NCI-H774 (cell line): ENCODE measurements at places on chromosomes 2 and 18.

DNA sequence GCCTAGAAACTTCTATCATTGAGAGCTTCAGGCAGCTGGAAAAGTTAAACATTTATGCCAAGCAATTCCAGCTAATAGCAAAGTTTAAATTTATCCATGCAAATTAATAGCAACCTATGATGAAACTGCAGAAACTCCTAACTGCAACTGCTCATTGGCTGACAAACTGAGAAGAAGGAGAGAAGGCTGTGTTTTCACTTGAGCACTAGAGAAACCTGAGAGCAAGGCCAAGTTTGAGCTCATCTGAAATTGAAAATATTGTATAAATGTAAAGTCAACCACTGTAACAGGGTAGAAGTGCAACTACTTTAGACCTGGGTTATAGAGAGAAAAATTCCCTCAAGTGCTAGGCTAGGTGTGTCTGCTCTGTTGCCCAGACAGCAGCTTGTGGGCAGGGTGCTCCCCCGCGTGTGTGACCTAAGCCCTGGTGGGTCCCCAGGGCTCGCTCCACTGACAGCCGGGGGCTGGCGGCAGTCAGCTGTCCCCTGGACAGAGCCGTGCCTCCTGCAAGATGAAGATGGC, 50.2 kb downstream of the CABYR start:
- DNase-seq, result no peak

DNA sequence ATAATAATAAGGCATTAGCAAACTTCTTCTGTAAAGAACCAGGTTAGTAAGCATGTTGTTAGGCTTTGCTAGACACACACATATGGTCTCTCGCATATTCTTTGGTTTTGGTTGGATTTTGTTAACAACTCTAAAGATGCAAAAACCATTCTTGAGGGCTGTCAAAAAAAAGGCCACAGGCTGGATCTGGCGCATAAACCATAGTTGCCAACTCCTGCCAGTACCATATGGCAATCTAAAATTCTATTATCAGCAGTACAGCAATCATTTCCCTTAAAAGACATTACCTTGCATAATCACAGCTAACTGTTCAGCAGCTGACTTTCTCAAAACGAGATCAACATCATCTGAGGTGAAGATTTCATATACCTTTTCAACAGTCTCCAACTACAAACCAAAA, 63.5 kb downstream of the RTTN start:
- DNase-seq, result no peak

DNA sequence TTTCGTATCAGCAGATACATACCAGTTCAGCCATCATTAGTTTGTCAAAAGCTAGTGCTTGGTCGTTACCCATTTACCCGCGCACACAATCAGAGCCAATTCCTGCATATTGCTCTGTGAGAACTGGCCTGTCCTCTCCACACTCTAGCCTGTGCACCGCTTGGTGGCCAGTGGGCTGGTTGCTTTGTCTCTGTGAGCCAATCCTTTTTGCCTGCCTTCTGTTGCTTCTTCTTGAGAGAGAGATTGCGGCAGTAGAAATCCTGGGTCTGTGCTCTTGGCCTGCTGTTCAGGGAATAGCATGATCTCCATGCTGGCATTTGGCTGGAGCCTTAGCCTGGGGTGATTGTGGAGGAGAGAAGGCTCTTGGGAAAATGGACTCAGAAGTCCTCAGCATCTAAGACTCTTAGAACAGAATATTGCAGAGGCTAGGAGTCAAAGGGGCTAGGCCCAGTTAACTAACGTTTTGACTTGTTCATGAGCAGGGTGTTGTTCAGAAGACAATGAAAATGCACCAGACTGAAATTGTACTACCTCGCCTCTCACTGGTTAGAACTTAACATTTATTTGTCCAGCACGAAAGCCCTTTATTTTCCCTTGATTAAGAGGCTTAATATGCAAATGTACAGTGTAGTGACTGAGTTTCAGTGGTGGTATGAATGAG, 37.1 kb downstream of the MAP4K4 start:
- DNase-seq, result no peak

- DNase-seq, result peak; percentile 41
Measured at GRCh38 chr2:222708274-222708710, 36.8 kb downstream of the MOGAT1 start.

- DNase-seq, result no peak
Measured at GRCh38 chr2:73703675-73704074, 33.5 kb downstream of the TPRKB start.

GRCh38 chr18:63487676-63488075, 10.9 kb downstream of the SERPINB5 start:
- DNase-seq, result no peak

DNA sequence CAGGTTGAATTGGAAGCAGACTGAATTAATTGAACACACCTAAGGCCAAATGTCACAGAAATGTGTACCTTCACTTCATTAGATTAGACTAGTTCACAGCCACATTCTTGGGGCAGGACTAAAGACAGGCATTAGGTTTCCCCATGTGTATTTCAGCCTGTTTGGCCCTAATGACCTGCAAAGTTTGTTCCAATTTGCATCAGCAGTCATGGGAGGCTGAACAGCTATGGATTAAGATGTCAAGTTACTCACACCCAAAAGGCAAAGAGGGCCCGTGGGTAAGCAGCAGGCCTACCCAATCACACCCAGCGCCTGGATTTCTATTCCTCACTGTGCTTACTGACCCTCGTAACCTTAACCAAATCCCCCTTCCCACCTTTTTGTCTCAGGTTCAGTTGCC, 99.6 kb upstream of the RIOK3 start:
- DNase-seq, result no peak

DNA sequence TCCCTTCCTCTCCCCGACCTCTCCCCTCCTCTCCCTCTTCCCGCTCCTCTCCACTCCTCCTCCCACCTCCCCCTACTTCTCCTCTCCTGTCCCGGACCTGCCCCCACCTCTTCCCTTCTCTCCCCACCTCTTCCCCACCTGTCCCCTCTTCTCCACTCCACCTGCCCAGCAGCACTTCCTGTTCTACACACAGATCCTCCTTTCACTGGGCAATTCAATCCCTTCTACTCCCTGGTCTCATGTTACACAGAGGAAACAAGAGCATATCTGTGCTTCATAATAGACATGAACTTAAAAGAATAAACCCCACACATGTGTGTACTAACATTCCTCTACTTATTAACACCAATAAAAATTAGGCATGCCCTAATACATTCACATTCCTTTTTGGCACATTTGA, 34.8 kb downstream of the TIMM21 start:
- DNase-seq, result peak; percentile 22

GRCh38 chr2:46983065-46983801, 67.6 kb upstream of the MCFD2 start:
- no peak for DNase-seq

GRCh38 chr2:190984595-190984994, 29.4 kb downstream of the STAT1 start:
- DNase-seq, result no peak
